A673 (cell line): ENCODE measurements at places on chromosomes 6 and 20.

DNA sequence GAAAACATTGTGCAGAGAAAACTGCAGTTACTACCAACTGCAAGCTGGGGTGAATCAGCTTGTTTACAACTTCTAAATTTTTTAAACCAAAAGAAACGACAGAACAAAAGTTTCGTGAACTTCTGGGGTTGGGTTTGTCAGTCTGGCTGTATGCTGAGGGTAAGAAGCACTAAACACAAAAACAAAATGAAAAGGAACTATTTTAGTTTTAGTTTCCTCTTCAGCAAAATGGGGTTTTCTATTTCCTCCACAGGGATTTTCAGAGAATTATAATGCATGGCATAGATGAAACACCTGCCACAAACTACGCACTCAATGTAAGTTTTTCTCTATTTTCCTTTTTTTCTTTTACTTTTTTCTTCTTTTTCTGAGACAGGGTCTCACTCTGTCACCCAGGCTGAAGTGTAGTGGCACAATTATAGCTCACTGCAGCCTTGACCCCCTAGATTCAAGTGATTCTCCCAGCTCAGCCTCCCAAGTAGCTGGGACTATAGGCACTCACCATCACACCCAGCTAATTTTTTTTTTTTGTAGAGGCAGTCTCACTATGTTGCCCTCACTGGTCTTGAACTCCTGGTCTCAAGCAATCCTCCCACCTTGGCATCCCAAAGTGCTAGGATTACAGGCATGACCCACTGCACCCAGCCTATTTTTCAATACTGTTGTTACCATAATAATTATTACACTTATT lies 40.6 kb downstream of the CGA start:
- no peak for DNase-seq

GRCh38 chr6:36320475-36320874 lies 16.2 kb downstream of the BNIP5 start:
- DNase-seq, result no peak

- DNase-seq, result peak; percentile 57
Observed at GRCh38 chr20:17617212-17617867, 47.5 kb downstream of the DSTN start.

- no peak for DNase-seq
Observed at GRCh38 chr20:3757268-3757667, 10.3 kb downstream of the ADISSP start.

DNA sequence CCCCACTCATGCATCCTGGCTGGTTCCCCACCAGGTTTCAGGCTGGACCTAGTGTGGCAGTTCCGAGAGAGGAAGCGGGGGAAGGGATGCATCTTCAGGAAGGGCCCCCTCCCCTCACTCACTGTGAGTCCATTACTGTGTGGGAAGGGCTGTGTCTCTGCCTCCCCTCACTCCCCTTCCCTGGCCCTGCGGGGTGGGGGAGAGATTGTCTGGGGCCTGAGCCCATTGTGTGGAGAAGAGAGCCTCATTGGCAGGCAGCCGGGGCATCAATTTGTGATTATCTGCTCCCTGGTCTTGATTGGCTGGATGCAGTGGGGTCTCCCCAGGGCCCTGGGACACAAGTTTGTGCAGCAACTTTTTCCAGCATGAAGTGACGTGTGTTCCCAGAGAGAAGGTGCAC lies 4.1 kb upstream of the MYT1 start:
- DNase-seq, result no peak

DNA sequence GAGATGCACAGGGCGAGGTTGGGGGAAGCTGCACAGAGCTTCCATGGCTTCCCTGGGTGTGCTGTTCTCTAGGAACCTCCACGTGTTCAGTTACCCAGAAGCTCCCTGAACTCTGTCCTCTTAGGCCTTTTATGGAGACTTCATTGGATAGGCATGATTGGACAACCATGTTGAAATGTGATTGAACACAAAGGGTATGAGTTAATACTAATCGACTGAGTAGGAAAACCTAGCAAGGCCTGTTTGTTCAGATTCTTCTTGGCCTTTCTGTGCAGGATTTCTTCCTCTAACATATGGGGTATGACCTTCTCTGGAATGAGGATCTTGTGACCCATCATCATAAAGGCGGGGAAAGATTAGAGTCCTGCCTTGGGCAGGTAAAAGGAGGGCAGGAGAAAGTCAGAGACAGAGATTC lies 70.7 kb upstream of the SMIM29 start:
- DNase-seq, result no peak

DNA sequence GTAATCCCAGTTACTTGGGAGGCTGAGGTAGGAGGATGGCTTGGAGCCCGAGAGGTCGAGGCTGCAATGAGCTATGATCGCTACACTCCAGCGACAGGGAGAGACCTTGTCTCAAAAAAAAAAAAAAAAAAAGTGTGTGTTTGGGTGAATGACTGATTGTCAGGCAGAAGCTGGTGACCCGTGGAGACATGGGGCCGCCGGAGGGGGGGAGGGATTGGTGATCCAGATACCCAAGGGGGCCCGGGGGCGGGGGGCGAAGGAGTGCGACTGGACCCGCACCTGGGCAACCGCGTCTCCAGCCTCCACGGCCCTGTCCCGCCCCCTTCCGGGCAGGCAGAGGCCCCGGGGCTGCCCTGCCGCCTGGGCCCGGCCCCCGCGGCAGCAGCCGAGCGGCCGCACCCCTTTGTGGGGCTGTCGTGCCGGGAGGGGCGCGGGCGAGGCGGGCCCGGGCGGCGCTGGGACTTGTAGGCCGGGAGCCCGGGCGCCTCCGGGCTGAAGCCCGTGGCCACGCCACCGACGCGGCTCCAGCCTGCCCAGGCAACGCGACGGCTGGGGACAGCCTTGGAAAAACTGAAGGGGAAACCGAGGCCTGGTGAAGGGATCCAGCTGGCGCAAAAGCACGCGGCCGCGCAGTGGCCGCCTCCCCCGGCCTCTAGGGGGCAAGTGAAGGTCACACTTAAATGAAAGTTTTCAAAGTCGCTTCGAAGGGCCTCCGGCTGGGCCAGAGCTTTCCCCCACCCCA lies 2.1 kb upstream of the RBM38 start:
- DNase-seq, result peak; percentile 61

DNA sequence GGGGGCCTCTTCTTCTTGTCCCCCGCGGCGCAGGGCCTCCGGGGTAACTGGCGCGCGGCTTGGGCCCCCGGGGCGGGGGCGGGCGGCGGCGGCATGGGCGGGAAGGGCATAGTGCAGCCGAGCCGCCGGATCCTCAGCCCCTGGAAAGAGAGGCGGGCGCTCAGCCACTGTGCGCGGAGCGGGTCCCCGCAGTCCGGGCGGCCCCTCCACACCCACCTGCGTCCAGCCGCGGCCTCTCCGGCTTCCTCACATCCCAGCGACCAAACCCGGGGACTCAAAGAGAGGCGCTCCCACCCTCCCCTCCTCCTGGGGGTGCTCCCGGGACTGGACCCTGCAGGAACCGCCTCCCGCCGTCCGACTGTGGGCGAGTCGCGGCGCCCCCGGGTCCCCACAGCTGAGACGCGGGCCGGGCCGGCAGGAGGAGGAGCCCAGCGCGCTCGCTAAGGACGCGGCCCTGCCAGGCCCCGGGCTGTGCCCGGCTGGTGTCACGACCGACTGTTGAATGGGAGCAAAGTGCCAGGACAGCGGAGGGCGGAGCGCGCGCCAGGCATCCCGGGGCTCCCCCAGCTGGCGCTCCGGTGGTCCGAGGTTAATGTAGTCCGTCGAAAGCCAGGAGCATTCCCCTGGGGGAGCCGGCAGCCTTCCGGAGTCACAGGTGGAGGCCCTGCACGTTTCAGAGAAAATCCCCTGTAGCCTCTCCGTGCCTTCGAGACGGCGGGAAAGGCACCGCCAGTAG lies at the start of gene PRR18:
TSS of gene PRR18 (minus strand) at position 360 of the 736 bp plus-strand sequence. CDS start at position 110, 250 bp downstream.
- no peak for DNase-seq

DNA sequence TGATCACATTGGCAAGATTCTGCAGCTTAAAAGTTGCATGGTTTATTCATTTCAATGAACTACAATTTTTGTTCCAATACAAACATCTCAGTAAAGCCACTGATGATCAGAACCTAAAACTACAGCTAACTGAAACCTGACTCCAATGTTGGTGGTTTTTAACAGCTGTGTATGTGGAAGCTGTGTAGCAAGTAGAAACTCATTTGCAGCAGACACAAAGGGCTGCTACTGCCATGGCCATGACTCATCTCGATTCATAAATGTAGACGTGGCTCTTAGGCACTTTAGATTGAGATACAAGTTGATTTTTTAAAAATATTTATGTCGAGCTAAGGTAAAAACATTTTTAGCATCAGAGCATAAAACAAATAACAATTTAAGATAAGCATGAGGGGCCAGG lies 19.5 kb upstream of the MAP3K4 start:
- DNase-seq, result peak; percentile 30

- DNase-seq, result no peak
Observed at GRCh38 chr6:75077701-75078100, 128.2 kb downstream of the COL12A1 start.

DNA sequence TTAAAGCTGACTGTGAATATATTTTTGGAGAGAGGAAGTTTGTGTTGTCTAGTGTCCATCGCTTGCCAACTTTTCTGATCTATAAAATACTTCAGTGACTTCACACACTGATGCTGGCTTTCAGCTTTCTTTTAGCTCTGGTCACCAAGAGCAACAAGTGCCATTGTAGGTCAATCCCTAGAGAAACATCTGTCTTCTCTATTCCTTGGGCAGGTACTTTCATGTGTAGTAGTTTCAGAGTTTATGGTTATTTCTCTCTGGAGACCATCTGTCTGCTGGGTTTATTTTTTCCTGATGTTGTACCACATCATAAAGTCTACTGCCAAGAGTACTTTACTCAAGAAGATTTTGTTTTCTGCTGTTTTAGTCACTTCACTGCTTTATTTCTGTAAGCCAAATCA lies 249.9 kb downstream of the KHDC1L start:
- DNase-seq, result no peak

DNA sequence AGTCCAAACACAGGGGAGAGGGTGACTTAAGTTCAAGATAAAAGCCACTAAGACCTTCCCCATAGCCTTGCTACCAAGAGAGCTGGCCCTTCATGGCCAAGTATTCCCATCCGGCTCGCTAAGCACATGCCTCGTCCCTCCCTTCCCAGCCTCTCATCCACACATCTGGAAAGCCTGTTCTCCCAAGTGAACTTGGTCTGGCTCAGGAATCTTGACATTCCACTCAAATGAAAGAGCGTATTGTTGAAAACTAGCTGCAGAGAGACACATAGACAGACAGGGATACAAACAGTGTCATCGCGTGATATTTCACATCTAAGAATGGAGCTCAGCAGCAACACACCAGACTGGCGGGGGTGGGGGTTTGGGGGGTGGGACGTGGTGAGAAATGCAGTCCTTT lies 182.8 kb upstream of the FOXQ1 start:
- DNase-seq, result no peak

GRCh38 chr20:62889871-62890270 lies 28.2 kb upstream of the TCFL5 start:
- DNase-seq, result no peak

GRCh38 chr6:116545651-116546050 lies at the start of gene TRAPPC3L:
TSS of gene TRAPPC3L (minus strand) at chr6:116545684. CDS start at chr6:116545514, 170 bp downstream.
- DNase-seq, result no peak

- peak; percentile 65 for DNase-seq
Observed at GRCh38 chr6:142474531-142475289, 172.9 kb downstream of the ADGRG6 start.

DNA sequence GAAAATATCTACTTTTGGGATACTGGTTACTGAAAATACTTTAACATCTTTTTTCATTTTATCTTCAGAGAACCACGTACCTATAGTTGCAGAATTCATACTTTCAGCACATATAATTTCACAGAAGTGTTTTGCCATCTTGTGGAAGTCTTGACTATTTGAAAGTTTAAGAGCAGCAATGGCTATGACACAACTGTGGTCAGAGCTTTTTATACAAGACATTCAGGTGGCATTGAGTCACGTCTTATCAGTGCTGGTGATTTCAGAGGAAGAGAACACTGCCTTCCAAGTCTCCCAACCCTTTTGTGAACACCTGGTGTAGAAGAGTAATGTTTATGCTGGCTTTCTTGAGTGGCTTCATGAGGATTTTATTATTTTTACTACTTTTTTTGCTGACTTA lies 171.6 kb downstream of the ARID1B start:
- no peak for DNase-seq

DNA sequence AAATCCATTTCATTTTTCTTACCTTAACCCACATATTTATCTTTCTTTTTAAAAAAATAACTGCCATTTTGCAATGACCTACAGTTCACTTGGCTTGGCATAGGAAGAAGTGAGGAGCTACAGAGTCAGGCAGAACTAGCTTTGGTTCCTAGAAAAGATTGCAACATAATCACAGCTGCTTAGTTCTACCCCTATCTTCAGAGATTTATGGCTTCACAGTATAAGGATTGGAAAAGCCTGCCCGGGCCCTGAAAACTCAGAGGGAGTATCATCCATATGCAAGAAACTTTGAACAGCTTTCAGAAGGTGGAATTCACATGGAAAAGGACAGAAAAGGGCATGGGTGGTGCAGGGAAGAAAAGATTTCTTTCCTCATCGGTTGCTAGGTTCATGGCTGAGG lies 774.3 kb upstream of the CHD6 start:
- DNase-seq, result no peak

DNA sequence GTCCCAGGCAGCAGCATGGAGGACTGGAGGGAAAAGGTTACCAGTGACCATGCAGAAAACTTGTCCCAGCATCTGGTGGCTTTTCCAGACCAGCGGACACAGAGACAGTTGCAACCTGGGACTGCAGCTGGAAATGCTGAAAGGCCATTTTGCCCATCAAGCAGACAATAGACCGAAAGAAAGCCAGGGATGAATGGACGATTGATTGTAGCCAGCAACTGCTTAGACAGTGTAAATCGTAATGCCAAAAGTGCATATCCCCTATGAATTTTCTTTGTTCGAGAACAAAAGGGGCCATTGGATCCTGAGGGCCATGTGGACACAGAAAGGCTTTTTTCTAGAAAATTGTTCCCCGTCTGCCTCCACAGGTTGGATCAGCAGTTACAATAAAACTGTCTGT lies 115.7 kb downstream of the MBOAT1 start:
- DNase-seq, result no peak

DNA sequence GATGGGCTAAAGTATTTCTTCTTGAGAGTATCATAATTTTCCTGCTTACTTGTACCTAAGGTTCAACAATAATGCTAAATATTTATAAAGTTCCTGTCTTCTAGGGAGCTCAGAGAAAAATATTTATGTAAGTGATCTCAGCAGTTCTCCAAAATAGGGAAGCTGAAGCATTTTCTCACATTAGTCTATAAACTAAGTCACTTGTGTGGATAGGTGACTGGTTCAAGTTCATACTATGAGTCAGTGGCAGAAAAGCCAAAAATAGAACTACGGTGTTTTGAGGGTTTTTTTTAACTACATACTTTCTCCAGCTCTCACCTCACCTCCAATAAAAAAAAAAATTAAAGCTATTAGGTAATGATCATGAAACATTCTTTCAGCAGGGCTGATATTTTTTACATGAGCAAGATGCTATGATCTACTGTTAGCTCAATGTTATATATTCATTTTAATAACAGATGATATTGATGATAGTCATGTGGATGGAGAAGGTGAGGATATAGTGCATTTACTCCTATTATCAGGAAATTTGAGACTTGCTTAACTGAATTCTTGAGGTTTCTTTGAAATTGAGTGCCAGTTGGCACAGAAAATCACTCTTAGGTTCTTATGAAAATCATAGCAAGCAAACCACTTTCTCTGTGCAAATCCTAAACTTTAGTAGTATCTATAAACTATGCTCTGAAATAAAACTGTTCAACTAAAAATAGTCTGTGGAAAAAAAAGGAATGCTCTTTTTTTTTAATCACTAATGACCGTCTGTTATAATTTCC lies 4.1 kb upstream of the MOXD1 start:
- DNase-seq, result no peak
